Inflammatory macrophage treated with lipopolysaccharide for 4 hours (primary cell): ENCODE measurements at places on chromosomes 3 and 15.

DNA sequence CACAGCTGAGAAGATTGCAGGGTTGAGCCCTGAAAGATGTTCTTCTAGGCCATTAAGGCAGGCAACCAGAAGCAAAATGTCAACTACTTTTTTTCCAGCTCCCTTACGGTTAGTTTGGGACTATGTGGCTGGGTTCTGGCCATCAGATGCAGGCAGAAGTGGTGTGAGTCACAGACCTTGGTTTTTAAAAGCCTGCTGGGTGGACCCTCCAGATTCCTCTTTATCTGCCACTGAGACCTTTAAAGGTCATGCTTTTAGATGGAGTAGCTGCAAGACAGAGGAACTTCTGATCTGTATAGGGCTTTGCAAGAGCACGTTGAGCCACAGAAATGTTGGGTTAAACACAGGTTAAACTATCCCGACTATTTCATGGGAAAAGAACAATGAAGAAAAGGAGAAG is 102.9 kb downstream of the CHST2 start:
- peak; percentile 42 for DNase-seq

DNA sequence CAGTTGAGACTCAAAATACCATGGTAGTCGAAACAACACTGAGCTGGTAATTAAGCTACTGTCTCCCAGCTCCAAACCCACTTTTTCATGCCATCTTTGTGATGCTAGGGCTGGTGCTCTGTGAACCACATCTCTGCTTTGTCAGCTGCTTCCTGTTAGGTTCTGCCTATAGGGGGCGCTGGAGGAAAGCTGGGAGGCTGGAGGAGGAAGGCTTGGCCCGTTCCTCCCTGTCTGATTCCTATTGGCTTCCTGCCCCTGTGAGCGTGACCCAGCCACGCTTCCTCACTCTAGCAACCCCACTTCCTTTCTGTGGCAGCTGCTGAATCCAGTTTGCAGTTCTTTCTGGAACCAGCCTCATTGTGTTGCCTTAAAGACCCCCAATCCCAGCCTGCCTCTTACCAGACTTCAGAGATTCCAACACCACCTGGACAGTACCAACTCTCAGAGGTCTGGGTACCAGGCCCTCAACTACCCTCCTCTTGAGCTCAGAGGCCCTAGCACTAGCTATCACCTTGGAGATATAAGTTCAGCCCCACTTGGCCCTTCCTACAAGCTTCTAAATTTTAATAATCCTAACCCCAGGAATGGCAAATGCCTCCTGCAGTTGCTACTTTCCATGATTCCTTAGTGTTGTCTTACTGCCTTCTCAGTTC is 120.9 kb downstream of the ERC2 start:
- peak; percentile 13 for DNase-seq

DNA sequence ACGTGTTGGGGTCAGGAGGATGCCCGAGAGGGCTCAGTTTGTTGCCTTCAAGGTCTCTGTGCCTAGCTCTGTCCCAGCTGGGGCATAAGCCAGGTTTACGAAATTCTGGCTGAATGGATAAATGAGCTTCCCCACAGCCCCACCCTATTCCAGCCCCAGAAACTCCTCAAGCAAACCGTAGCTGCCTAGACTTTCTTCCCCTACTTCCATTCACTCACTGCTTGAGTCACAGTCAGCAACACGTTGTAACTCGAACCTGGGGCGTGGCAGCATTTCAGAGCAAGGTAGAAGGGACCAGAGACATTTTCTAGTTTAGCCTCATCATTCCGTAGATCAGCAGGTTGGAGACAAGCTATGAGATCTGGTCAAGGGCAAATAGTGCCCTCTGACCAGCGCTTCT is 24.2 kb downstream of the NMNAT3 start:
- DNase-seq, result no peak

GRCh38 chr15:62835351-62835750 is 207.2 kb upstream of the TPM1 start:
- DNase-seq, result no peak

DNA sequence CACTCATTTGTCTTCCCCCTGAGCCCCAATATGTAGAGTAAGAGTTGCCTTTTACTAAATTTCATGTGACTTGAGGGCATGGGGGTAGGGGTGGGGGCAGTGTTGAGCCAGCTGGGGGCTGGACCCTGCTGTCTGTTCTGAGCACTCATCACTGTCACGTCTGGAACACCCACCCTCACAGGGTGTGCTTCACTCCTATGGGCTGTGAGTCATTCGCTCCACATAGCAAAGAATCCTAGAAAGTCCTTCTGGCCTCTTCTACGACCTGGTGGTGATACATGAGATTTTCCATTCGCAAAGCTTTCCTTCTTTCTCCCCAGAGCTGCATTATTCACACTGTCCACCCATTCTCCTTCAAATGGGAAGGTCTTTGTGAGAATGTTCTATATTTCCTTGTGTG is 43.6 kb upstream of the MGLL start:
- no peak for DNase-seq

DNA sequence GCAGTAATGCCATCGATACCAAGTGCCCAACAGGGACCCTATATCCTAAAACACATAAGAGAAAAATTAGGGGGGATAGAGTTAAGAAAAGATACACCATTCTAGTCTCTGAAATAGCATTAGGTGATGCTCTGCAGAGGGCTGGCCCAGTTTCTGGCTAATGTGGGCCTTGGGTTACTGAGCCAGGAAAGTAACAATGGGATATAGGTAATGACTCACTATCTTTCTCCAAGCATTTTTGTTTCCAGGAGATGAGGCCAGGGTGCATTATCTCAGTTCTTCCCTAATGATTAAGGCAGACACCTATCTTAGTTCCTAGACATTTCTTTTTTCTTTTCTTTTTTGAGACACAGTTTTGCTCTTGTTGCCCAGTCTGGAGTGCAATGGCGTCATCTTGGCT is 50.0 kb downstream of the PRKAR2A start:
- DNase-seq, result no peak

- DNase-seq, result no peak
Measured at GRCh38 chr3:104018541-104018940, 1348.2 kb upstream of the ALCAM start.

DNA sequence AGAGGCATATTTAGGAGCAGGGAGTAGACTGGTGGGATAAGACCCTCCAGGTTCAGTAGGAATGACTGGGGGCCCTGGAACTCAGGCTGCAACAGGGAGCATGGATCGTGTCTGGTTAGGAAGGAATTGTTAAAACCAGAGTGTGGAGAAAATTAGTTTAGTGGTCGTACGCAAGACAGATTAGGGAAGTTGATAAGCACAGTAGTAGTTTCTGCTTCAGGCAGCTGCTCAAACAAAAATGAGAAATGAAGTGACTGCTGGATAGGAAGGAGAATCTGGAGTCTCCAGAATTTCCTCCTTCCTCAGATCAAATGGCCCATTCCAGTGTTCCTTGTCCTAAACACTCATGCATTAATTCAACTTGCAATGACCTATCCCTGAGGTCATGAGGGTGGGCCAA is 11.2 kb downstream of the MYD88 start:
- peak; percentile 78 for DNase-seq

DNA sequence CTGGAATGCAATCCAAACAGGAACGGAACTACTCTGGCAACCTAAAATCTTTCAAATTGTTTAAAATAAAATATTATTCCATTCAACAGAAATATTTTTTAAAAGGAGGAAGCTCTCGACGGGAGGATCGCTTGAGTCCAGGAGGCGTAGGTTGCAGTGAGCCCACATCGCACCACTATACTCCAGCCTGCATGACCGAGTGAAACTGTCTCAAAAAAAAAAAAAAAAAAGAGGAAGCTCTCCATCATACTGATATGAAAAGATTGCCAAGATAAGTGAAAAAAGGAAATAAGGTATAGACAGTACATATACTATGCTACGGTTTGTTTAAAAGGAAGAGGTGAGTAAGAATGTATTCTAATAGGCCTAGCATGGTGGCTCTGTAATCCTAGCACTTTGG is 3.6 kb downstream of the RAD18 start:
- peak; percentile 63 for DNase-seq
